Cardiac fibroblast (primary cell): ENCODE measurements at places on chromosomes 1 and 21.
A peak's percentile ranks its signal among the peaks of the same experiment; 100 is the strongest.

DNA sequence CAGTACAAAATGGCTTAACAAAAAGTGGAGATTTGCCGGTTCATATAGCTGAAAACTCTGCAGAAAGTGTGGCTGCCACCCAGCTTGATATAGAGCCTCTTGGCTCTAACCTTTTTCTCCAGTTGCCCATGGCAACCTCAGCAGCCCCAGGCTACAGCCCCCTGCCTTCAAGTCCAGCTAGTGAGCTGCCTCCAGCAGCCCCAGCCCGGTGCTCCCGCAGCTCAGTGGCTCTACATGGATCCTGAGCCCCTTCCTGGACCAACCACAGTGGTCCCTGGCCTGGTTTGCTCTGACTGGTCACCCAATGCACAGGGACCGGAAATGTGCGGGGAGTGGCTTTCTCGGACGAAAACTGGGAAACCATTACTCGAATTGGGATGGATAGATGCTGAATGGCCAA, 13.3 kb upstream of the ATF3 start:
- no peak for DNase-seq

GRCh38 chr1:235069577-235070563, 58.8 kb downstream of the TOMM20 start:
- peak; percentile 98 for DNase-seq

DNA sequence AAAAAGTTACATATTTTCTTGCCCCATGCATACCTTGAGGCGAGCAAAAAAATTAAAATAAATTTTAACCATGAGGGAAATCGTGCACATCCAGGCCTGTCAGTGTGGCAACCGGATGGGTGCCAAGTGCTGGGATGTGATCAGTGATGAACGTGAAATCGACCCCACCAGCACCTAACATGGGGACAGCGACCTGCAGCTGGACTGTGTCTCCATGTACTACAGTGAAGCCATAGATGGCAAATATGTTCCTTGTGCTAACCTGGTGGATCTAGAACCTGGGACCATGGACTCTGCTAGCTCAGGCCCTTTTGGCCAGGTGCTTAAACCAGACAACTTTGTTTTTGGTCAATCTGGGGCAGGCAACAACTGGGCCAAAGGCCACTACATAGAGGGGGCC, 67.4 kb upstream of the PODN start:
- DNase-seq: no peak

GRCh38 chr21:24693779-24694178, 913.5 kb downstream of the MRPL39 start:
- no peak for DNase-seq

GRCh38 chr1:33697816-33698215, 166.1 kb upstream of the HMGB4 start:
- no peak for DNase-seq

DNA sequence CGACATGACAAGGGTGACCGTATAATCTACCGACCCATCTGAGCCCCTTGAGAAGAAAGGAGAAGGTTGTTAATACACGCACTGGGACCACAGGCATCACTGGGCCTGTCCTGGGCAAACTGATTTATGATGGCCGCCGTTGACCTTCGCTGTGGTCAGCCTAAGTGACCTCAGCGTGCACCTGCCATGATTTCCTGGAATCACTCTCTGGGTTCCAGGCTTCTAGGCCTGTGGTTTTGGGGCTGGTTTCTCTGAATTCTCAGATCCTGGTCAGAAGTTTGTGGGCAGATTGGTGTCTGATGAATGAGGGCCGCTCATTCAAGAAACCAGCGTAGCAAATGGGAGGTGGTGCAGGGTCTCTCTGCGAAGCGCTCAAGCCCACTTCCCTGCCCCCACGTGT, 64.0 kb downstream of the SIK1 start:
- DNase-seq: no peak

DNA sequence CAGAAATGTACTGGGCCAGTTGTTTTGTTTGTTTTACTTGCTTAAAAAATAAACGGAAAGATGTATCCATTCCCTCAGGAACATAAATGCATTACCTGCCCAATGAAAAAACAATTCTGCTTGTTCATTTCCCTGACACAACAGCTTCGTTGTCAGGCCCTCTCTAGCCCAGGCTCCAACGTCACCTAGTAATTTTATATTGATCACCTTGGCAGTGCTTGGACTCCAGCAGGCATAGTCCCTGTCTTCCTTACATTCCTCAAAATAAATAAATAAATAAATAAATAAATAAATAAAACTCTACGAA, 1.2 kb downstream of the CEP170 start:
- no peak for DNase-seq

DNA sequence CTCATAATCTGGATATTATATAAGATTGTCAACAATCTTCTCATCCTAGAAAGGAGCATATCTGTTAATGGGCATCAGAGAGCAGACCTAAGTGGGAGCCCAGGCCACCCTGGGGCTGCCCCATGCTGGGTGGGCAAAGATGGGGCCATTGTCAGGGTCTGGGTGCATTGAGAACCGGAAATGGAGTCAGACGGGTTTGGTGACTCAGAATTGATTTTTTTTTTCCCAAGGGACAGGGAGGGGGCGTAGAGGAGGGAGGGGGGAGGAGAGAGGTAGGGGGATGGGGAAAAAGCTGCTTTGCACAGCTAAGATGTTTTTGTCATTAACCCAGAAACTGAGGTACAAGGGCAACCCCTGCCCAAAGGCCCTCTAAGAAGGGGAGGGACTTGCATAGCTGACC, 1.3 kb downstream of the ATXN7L2 start:
- DNase-seq: no peak

GRCh38 chr1:24725209-24725651, 20.0 kb upstream of the CLIC4 start:
- peak; percentile 57 for DNase-seq

- DNase-seq: no peak
These were observed 20.9 kb downstream of the SLC9A1 start for GRCh38 chr1:27133991-27134390.

DNA sequence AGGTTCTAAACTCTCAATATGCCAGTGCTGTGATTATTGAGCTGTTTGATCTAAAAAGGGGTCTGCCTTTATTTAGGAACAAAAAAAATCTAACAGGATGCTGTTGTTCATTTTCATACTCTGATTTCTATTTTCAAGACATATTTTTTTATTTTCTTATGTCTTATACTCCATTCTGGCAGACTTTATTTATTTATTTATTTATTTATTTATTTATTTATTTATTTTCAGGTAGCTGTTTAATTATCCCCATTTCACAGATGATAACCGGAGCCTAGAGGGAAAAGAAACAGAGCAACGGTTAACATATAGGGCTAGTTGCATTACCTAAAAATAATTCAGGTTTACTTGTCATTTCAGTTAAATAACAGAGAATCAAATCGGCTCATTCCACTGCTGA, 174.4 kb downstream of the CENPF start:
- no peak for DNase-seq

DNA sequence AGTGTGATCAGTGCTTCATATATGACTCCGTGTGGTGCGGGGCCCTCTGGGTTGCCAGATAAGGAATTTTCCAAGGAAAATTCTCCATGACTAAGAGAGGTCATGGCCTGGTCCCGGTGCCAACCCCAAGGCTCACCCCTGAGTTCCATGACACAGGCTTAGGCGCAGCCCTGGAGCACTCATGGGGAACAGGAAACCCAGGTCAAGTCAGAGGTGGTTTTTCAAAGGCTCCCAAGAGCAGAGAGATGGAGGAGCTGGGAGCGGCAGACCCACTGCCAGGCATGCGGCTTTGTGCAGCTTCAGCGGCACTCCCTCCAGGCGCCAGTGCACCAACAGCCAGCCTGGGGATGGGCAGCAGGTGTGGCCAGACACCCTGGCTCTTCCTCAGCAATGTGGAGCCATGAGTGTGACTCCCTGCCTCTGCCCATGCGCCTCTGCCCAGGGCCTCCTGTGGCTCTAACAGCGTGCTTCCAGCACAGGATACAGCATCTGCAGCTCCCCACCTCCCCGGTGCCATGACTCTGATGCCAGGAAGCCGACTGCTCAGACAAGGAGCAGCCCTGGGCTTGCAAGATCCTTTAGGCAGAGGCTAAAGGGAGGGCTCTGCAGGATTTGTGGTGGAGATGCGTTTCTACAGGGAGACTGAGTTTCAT, 47.3 kb downstream of the GPR161 start:
- no peak for DNase-seq

DNA sequence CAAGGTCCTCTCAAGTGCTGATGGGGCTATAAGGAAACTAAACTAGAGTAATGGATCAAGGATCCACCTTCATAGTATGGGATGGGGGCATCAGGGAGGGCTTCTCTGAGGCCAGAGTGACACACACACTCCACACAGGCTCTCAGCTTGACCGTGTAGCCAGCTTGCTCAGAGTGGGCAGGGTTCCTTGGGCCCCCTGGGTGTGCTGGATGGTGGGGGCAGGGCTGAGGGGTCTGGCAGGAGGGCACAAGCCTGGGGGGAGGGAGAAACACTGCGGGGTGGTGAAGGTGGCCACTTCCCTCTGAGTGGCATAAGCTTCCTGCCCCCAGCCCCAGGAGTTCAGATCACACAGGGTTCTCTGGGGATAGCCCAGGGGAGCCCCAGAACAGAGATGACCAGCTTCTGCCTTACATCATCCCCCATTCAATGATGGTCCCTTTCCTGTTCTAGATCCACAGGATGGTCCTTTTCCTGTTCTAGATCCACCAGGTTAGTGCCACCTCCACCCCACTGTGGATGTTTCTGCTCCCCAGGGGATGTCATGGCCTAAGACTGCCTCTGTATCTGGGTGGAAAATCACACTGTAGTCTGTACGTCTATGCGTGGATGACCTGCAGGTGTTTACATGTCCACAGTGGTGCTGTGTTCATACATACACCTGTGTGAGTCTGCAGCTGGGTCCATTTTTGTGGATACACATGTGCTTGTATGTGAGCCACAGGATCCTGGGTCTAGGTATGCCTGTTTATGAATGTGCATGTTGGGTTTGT, 525.0 kb downstream of the PTPRU start:
- no peak for DNase-seq

- no peak for DNase-seq
These were observed 161.3 kb downstream of the NEK7 start for GRCh38 chr1:198318085-198318484.

DNA sequence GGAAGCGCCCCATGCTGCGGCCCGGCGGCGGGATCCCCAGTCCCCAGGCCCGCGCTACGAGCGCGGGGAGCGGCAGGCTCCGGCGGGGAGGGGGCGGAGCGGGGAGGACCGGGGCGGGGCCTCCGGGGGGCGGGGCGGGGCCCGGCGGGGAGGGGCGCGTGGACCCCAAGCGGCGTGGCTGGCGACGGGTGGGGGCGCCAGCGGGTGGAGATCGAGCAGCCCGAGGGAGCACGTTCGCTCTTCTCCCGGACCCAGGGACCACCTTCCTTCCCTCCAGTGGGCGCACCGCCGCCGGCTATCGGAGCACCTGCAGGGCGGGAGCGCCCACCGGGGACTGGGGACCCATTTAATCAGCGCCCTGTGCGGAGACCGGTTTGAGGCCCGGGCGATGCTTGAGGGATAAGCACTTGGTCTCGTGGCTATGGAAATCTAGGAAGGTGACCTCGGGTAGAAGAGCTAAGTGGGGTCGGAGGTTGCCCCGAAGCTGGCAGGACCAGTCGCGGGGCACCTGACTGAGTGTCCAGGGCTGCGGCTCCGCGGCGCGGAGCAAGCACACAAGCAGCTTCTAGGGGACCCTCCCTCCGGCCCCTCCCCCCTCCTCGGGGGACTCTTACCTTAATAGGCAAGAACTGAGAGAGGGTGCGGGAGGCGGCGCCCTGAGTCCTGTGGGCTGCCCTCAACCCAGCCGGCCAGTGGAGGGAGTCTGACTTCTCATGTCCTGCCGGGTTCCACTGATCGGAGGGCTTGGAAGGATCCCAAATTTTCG, at the start of gene TSPAN2:
TSPAN2 (minus strand) TSS at position 84 of the 766 bp plus-strand sequence; CDS start at position 13, 71 bp downstream.
- DNase-seq: no peak

- no peak for DNase-seq
These were observed 482 bp downstream of the SLC2A5 start for GRCh38 chr1:9068981-9069325.

DNA sequence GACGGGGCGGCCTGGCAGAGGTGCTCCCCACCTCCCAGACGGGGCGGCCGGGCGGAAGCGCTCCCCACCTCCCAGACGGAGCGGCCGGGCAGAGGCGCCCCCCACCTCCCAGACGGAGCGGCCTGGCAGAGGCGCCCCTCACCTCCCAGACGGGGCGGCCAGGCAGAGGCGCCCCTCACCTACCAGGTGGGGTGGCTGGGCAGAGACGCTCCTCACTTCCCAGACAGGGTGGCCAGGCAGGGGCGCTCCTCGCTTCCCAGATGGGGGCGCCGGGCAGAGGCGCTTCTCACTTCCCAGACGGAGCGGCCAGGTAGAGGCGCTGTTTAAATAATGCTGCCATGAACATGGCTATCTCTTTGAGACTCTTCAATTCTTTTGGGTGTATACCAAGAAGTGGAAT, 43.7 kb upstream of the ATP6V1G3 start:
- DNase-seq: no peak

DNA sequence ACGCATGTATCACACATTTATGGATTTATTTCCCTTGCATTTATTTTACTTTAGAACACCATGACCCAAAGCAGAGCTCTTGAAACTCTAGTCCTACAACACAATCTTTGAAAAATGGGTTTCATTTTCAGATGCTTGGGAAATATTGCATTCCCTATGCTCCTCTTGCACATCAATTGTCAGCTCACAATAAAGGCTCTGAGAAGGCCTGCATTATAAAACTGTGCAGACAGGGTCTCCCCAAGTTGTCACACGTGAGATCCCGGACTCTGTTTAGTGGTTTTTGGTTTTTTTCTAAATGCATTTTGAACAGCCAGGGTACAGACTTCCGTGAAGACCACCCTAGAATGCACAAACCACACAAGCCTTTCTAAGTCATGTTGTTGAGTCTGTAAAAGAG, 9.9 kb upstream of the B3GALT5 start:
- no peak for DNase-seq

DNA sequence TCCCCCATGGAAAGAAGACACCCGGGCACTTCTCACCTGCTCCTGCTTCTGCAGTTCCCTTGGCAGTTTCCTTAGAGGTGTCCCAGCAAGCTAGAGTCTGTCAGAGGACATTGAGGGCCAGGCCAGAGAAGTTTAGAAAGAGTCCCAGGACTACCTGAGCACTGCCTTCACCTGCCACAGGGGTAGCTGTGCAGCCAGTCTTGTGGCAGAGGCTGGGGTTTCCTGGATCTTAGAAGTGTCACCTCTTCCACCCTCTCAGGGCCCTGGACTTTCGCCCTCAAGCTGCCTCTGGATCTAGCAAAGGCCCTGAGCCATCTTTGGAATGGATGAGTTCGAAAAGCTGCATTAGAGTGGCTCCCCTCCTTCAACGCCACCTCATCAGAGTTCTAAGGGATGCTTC, 34.9 kb upstream of the BTG2 start:
- DNase-seq: no peak

- DNase-seq: peak; percentile 91
These were observed 28.0 kb upstream of the RNF2 start for GRCh38 chr1:185017338-185017737.
